ENCODE measurements at places on chromosomes 6 and 20. TPM values are rescaled to one million over a fixed set of nuclear protein-coding genes. Genes with fewer than 3 reads are reported as not detected.

DNA sequence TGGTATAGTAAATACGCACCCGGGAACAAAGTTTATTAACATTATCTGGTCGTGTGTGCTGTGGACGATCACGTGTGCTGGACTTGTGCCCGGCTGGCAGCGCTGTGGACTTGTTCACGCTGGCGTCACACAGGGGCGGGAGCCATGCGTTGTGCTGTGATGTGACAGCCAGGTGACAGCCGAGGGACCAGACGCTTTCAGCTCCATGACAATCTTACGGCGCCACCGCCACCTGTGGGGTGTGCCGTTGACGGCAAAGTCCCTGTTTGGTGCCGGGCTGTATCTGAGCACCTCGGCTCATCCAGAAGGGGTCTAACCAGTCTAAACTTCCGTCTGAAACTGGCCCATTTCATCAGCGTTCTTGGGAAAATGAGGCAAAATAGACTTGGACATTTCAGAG is 25.2 kb downstream of the DLL1 start:
- peak; percentile 78 for DNase-seq

- no peak for DNase-seq
These were observed 12.9 kb upstream of the ZNF391 start for GRCh38 chr6:27375613-27376079.

DNA sequence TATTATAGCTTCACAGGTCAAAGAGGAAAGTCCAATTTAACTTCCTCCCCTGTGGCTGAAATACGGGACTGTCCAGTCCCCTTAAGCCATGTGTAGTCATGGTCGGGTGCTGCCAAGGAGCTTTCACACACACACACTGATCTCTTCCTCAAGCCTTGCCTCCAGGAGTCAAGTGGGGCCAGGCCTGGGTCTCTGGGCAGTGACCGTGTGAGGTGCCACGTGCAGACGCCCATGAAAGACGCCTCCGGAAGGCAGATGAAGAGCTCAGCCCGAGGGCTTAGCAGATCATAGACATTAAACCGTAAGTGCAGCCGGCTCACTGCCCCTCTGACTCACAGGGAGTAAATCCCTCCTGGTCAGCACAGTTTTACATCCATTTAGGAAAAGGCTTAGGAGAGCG is 4.2 kb downstream of the GABRR2 start:
- no peak for DNase-seq

GRCh38 chr6:157364705-157365104 is 16.3 kb upstream of the ZDHHC14 start:
- no peak for DNase-seq

GRCh38 chr20:36248836-36249235 is 12.6 kb downstream of the AAR2 start:
- no peak for DNase-seq

DNA sequence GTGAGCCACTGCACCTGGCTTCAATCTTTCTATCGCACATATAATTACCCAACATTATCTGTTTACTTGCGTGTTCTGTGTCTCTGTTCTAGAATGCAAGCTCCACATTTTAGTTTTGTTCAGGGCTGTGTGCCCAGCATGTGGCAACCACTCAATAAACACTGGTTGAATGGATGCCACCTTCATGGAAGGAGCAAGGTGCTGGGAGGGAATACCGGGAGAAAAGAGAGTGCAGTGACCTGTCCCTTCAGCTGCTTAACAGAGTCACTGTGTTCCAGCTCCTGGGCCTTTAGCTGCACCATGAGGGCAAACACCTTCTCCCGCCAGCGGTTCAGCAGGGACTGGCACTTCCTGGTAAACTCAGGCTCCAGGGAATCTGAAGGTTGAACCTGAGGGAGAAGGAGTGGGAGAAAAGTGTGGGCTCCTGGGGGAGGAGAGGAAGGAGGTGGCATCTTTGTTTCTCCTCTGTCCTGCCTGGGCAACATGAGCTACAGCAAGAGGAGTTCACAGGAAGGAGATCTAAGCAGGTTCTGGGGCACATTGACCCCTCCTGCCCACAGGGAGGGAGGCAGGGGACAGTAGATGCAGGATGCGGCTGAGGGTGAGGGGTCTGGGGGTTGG is 7.7 kb downstream of the CCHCR1 start:
- DNase-seq, result no peak

DNA sequence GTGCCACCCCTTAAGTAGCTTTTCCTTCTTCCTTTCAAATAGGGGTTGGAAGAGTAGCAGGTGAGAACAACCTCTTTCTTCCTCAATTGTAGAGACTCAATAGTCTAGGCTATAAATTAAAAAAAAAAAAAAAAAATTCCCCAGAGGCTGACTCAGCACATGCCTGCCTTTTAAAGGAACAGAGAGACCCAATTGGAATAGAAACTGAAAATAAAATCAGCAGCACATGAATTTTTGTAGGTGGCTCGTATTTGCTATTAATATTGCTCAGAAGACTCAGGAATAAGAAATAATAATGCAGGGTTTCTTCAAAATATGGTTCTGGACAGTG is 19.3 kb downstream of the TOP1 start:
- DNase-seq, result no peak

DNA sequence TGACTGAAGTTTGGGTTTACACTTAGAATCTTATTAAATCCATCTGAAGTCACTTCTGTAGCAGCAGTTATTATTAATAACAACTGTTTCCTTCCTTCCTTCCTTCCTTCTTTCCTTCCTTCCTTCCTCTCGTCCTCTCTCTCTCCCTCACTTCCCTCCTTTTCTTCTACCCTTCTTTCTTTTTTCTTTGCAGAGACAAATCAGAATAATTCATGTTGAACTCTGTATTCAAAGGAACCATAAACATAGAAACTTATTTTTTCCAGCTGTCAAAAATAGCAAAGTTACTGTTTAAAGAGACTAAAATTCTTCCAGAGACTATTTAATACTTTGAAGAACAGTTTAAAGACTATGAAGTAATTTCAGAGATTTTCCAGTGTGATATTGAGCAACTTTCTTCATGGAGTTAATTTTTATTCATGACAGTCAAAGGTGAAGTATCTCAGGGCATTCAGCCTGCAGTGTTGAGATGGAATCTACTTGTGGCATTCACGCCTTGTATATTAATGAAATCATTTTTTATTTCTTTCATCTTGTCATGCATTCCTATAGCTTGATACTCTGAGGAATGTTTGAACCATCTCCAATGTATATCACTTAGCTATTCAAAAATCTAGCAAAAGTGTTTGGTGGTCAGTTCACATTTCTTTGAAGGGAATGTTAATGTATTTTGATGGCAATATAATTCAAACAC is 109.7 kb downstream of the BCAS1 start:
- DNase-seq, result no peak

- no peak for DNase-seq
These were observed 104.4 kb downstream of the TOX2 start for GRCh38 chr20:44018942-44019637.

GRCh38 chr6:150891888-150892485 is 26.5 kb downstream of the MTHFD1L start:
- DNase-seq, result peak; percentile 71

DNA sequence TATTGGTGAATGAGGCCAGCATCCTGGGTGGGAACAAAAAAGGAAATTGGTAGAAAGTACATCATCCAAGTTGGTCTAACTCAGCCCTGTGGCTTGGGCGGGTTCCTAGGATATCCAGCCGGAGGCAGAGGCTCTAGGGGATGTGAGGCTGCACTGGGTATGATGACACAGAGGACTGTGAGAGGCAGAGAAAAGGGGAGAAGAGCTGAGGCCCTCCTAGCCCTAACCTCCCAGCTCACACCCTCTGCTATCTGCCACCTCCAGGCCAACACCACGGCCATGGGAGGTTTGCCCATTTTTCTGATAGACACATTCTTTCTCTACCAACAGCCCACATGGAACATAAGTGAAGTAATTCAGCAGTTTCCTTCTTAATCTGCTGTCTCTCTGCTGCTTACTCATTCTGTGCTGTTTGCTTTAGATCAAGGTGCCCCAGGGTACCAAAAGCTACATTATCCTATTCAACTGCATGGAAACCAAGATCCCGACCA is 284.4 kb downstream of the ESR1 start:
- DNase-seq, result no peak

GRCh38 chr6:110554966-110555460 is 78.6 kb upstream of the SLC22A16 start:
- no peak for DNase-seq

DNA sequence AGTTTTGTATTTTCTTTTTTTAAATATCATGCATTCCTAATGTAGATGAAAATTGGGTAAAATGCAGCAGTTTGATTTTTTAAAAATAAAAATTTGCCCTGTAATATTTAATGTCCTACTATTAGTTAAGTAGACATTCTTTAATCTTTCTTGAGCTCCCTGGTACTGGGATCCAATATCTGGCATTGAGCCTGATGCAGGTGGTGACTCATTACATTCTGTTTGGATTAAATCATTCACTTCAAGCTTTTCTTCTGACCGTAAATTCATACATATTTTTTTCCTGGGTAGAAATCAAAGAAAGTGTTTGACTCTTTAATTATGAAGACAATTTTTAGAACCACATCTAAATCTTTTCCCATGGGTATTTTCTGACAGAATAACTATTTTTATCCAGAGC is 768.8 kb upstream of the SLC35B3 start:
- no peak for DNase-seq

BPI gene
- total RNA-seq, result not detected
